NCI-H82 (cell line): ENCODE measurements at places on chromosomes 3 and 15.

- peak; percentile 81 for DNase-seq
Measured at GRCh38 chr15:101014921-101015841, 96.0 kb downstream of the LRRK1 start.

- no peak for DNase-seq
Measured at GRCh38 chr3:114645392-114645791, 351.6 kb downstream of the TIGIT start.

- no peak for DNase-seq
Measured at GRCh38 chr15:55281517-55282228, 7.9 kb downstream of the RAB27A start.

DNA sequence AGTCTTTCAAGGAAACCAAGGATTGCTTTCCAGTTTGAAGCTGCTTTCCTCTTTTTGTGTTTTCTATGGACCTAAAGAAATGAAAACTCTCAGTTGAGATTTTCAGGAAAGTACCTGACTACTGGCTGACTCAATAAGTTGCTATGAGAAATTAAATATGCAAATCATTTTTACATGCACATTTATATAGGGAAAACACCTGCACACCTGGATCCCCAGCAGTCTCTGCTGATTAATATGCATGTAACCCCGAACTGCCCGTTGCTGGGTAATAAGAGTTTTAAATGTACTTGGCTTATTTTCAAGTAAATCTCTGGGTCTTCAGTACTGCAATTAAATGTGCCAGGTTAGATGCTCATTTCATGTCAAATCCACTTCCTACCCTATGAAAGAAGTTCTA is 77.2 kb downstream of the KBTBD8 start:
- no peak for DNase-seq

GRCh38 chr15:31266712-31267111 is 59.9 kb upstream of the KLF13 start:
- DNase-seq: no peak

DNA sequence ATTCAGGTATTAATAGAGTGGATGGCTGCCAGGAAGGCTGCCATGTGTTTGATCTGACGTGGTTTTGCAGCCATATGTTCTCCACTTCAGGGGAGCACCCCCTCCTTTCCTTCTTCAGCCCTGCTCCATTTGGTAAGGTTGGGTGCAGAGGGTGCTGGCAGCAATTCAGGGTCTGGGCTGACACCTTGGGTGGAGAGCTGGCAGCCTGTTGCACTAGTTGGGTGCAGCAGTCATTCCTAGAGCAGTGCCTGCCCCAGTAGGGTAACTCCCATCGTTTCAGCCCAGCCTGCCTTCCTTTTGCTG is 1.5 kb downstream of the TYRO3 start:
- DNase-seq: peak; percentile 54

DNA sequence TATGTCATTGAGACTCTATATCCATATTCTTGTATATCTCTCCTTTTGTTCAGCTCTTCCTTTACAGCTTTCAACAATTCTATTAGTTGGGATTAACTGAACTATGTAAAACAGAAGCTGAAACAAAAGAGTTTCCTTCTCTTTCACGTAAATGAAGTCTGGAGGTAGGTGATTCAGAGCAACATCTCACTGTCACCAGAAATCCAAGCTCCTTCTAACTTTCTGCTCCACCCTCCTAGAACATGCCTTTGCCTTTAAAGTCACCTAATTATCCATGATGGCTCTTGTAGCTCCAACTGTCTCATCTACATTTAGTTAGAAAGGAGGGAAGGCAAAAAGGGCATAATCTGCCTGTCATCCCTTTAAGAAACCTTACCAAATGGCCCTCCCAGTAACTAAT is 458.2 kb upstream of the MDFIC2 start:
- DNase-seq: no peak

GRCh38 chr15:60389261-60390077 is 8.3 kb downstream of the ANXA2 start:
- no peak for DNase-seq

GRCh38 chr3:49813497-49814174 is at the start of gene UBA7:
UBA7 (minus strand) TSS chr3:49813953; CDS start chr3:49813787, 166 bp downstream.
- DNase-seq: no peak

- DNase-seq: peak; percentile 23
Measured at GRCh38 chr3:123261666-123262065, 59.9 kb downstream of the SEC22A start.

GRCh38 chr15:65828585-65828984 is 36.5 kb upstream of the DENND4A start:
- DNase-seq: no peak

- DNase-seq: no peak
Measured at GRCh38 chr3:132549890-132550578, 47.0 kb upstream of the ACKR4 start.

GRCh38 chr3:149581681-149582370 is 76.0 kb downstream of the WWTR1 start:
- DNase-seq: peak; percentile 11

- DNase-seq: no peak
Measured at GRCh38 chr3:194906970-194907629, 221.4 kb downstream of the FAM43A start.

- no peak for DNase-seq
Measured at GRCh38 chr3:61505197-61505596, 56.2 kb upstream of the PTPRG start.

DNA sequence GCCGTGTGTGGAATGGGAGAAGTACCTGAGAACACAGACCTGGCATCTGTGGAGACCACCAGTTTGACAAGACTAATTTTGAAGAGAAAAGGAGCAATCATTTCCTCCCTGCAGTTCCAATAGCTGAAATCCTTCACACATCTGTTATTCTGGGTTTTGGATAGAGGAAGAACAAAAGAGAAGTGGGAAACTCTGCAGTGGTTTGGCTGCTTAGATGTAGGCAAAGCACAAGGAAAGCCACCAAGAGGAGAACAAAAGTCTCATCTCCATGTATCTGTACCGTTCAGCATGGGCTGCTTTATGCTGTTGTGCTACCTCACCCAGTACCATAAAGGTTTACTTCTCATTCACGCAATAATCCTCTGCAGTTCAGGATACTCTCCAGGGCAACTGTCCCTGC is 153.1 kb upstream of the COL8A1 start:
- DNase-seq: no peak

DNA sequence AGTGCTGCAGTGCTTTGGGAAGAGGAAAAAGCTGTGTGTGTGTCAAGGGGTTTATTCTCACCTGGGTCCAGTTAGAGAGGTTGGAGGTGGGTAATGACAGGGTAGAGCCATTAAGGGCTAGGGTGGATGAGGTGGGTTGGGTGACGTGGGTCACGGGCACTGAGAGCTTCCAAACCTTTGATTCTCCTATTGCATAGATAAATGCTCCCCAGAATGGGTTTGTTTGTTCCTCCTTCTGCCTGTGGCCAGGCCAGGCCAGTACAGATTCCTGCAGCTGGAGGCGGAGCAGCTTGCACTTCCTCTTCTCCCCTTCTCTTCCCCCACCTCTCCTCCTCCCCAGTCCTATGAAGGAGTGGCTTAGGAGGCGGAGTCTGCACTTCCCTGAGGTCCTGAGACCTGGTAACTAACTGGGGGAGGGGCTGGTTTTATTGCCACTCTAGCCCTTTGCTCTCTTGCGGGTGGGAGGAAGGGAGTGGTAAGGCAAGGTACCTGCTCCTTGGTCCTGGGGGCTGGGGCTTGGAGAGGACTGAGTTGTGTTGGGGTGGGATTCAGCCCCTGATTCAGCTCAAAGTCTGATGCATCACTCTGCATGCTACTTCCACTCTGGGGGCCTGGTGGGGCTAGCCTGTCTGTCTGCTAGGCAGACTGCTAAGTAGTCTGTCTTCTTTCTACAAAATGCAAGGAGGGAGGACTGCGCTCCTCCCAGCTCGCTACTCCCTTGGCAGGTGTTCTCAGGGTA is 3.5 kb downstream of the SPINT1 start:
- peak; percentile 97 for DNase-seq

- no peak for DNase-seq
Measured at GRCh38 chr15:39594446-39595337, 13.8 kb downstream of the THBS1 start.

DNA sequence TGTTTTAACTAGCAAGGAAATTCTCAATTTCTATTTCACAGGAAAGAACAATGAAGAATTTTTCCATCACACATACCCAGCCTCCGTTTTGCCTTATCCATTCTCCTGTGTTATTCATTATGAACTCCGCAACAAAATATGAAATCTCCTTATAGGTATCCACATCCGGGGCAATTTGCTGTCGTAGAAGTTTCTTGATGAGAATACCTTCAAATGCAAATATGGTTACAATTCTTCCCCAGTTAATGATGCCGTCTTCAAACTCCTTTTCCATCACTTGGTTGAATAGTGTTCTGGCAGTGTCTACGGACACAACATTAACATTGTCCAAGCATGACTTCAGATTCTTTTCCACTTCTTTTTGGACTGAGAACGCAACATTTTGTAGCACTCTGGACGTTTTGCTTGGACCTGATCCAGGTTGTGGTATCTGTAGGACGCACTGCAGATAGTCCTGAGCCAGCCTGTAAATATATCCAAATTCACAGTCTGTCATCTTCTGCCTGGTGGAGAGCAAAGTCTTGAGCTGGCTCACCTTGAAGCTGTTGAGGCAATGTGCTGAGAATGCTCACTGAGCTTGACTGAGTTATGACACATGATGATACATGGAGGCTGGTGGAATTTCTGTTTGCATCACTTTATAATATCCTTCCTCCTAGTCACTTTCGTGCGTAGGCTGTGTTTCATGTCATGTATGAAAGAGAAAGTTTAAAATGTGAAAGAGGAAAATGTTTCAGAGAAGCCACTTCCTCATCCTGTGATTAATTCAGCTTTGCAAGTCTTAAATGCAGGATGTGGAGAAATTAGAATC is at the start of gene BCL2A1:
Gene BCL2A1 (minus strand): TSS at position 573 of the 811 bp plus-strand sequence. CDS start 77 bp downstream, at position 496.
- DNase-seq: no peak

- DNase-seq: peak; percentile 95
Measured at GRCh38 chr3:71728632-71729342, 3.6 kb upstream of the EIF4E3 start.

GRCh38 chr3:59518283-59519055 is 468.6 kb upstream of the CFAP20DC start:
- no peak for DNase-seq

DNA sequence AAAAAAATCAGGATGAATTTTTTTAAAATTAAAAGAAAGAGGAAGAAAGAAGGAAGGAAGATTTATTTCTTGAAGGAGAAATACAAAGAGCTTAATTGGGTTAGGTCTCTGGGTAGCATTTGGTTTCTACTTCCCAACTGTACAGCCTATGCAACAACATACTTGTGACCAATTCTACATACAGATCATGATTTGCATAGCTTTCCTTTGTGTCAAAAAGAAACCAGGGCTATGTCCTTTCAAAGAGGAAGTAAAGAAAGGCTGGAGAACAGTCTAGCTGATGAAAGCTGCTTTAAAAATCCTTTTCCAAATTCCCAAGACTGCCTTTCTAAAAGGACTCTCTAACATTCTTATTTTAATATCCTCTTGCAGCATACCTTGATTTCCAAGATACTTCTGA is 6.1 kb upstream of the HGD start:
- DNase-seq: no peak

GRCh38 chr3:105867712-105868430 is 941 bp downstream of the CBLB start:
- no peak for DNase-seq

GRCh38 chr15:25858952-25859760 is 4.0 kb downstream of the ATP10A start:
- no peak for DNase-seq

DNA sequence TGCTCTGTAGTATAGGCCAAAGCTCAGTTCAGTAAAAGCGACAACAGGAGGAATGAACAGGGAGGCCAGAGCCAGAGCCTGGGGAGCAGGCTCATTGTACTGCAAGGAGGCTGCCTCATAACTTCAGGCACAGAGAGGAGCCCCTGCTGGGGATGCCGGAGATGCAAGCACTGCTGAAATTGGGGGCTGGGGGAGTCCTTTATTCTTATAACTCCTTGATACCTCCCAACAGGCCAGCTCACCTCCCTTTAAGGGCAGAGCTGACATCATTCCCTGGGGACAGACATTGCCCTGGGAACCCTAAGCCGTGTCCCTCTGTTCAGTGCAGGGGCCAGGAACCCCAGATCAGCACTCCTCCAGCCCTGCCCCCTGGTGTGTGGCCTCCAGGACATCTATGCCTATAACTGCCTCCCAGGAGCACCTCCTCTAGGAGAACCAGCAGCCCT is 83.8 kb upstream of the MRPS22 start:
- no peak for DNase-seq

DNA sequence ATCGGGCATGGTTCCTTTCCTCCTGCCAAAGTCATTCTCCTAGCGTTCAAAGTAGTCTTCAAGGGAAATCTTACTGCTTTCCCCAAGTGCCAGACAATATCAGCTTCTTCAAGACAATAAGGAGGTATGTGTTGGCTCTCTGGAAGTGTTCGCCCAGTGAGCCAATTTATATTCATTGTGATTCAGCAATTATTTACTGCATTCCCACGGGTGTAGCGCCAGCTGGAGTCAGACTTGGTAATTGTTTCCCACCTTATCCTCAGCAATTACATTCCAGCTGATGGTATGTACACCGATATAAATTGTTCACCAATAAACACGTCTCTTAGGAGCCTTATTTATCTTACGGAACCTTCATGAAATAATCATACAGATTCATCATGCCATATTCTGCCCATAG is 103.6 kb upstream of the CTNNB1 start:
- no peak for DNase-seq

- DNase-seq: no peak
Measured at GRCh38 chr3:187919544-187919943, 174.3 kb upstream of the BCL6 start.

DNA sequence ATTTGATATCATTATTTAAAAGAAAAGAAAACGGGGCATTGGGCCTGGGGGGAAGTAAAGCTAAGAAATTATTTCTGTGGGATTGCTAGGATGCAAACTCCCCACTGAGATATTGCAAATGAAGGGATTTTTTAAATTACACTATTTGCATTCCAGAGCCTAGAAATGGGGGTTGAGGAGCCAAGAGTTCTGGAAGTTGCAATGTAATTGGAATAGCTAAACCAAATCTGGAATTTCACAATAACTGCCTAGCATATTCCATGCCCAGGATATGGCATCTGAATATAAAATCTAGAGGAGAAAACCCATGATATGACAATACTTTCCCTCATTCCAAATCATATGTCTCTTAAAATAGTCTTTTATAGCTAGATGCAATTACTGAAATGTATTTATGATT is 93.0 kb downstream of the CADM2 start:
- no peak for DNase-seq

DNA sequence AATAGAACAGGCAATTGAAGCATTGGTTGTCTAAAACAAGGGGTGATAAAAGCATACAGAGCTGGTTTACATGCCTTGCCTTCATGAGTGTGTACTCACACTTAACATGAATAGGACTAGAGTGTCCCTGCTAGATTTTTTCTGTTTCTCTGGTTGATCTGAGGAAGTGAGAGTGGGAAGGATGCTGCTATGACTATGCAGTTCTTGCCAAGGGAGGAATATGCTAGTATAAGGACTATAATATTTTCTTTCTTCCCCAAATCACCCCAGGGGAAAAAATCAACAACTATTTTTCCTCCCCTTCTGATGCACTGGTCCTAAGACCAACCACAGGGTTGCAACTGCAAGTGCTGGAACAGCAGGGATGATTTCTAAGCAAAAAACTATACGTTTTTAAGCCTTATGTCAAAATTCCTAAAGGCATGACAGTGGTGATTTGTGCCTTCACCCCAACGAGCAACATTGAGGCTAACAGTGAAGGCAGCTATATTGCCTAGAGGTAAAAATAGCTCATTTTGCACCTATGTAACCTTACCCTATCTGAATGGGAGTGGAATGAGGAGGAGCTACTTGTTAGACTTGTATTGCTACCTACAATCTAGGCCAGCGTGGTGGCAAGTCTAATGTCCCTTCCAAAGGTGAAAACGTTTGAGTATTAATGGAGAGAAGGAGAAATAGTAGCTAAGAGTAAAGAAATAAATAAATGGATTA is 33.5 kb upstream of the USP8 start:
- DNase-seq: no peak
